ENCODE measurements at places on chromosomes 1 and 21.
A peak's percentile ranks its signal among the peaks of the same experiment; 100 is the strongest.

- no peak for DNase-seq
Measured at GRCh38 chr1:213773975-213774374, 213.8 kb upstream of the PROX1 start.

GRCh38 chr1:93612510-93612909 lies 69.1 kb downstream of the BCAR3 start:
- DNase-seq, result no peak

DNA sequence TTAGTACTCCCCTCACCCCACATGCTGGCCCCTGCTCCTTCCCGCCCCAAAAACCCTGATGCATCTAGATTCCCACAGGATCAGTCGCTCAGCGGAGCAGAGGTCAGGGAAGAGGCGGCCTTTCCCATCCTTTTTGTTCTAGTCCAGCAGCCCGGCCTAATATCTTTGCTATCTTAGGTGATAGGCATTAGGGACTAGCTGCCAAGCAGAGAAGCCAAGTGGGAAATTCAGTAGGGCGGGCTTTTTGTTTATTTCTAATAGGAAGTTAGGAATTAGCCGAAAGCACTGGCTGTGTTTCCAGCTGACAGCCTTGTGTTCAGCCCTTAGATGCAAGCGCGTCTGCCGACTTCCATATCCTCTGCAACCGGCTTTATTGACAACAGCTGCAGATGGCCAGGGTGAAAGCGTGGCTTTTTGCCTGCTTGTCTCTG lies 59.0 kb upstream of the BCAR3 start:
- no peak for DNase-seq

- DNase-seq, result peak; percentile 98
Measured at GRCh38 chr1:234206651-234207284, 166.5 kb upstream of the COA6 start.

GRCh38 chr1:184994301-184994700 lies 20.0 kb upstream of the NIBAN1 start:
- DNase-seq, result no peak

Measured in RPMI7951 (cell line).